Osteoblast (primary cell): ENCODE measurements at places on chromosomes 4 and X.

GRCh38 chr4:2290488-2290887, 28.6 kb upstream of the MXD4 start:
- DNase-seq = peak; percentile 29

GRCh38 chr4:80948141-80948540, 82.4 kb upstream of the BMP3 start:
- DNase-seq = no peak

GRCh38 chrX:45517090-45517973, 316.7 kb upstream of the DIPK2B start:
- DNase-seq = peak; percentile 29

- DNase-seq = peak; percentile 89
Observed at GRCh38 chr4:128776794-128777216, 32.7 kb upstream of the JADE1 start.

DNA sequence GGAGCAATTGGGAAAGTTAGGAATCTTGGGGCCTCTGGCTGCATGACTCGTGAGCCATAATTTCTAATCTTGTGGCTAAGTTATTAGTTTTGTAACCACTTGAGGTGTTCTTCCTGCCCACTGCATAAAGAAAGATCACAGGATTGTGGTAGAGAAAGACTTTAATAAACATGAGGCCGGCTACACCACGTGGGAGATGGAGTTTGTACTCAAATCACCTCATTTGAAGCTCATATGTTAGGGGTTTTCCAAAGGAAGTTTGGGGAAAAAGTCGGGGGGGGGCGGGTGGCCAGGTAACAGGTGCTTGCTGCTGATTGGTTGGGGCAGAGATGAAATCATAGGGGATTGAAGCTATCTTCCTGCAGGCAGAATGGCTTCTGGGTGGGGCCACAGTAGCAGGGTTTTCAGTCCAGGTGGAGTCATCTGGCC, 287.8 kb downstream of the ZNF674 start:
- no peak for DNase-seq

GRCh38 chr4:37827030-37827685, 672 bp downstream of the PGM2 start:
- DNase-seq = peak; percentile 69

DNA sequence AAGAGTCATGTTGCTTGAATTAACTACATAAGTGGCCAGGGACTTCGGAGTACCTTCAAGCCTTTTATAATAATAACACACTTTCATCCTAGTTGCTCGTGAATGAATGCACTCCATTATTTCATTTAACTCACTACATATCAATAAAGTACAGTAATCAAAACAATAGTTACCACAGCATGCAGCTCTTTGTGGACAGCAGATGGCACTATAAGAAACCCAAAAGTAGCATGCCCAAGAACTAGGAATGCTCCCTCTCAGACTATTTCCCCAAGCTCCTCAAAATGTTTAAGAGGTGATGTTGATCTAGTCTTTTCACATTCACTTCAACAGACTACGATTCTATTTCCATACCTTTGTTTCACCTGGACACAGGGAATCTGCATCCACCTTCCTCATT, 500.8 kb upstream of the DIAPH2 start:
- no peak for DNase-seq

GRCh38 chrX:22165732-22166457, 106.8 kb upstream of the CBLL2 start:
- DNase-seq = no peak

DNA sequence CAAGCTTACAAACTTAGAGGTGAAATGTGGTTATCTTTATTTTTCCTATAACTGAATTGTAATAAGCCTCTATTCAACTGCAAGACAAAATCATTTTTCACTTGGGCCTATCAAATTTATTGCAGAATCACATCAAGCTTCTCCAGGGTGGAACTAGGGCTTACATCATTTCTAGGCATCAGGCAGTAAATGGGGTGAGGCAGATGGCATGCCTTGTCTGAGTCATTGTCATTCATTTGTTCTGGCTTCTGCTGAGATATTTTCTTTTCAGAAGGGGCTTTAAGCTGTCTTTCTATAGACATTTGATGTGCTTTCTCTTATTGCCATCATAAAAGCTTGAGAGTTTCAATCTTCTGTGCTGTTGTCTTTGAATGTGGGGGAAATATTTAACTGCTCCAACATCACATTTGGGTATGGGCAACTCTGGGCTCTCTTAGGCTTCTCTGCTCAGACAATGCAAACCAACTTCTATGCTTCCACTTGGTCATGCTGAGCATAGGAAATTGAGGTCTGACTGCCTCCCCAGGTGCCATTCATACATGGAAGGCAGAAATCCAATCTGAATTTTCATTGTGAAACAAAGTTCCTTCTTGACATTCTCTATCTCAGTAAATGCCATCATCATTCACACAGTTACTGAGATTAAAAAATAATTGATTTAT, 225.8 kb upstream of the GIMD1 start:
- DNase-seq = no peak

- DNase-seq = peak; percentile 50
Observed at GRCh38 chr4:74328501-74328900, 20.2 kb downstream of the EPGN start.

DNA sequence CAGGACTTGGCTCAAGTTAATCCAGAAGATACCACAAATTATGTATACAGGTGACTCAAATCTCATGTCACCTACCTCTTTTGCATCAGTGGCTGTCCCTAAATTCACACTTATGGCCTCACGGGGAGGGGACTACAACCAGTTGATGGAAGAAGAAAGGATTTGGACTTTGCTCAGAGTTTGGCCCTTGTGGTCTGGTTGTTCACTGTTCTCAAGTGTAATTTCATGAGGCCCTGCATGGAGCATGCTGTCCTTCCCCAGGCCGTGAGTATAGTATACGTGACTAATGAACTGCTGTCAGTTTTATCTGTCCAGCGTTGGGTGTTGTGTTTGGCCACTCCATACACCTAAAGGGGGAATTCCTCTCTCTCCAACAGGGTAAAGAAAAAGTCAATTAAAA, 27.5 kb upstream of the LSM6 start:
- no peak for DNase-seq

DNA sequence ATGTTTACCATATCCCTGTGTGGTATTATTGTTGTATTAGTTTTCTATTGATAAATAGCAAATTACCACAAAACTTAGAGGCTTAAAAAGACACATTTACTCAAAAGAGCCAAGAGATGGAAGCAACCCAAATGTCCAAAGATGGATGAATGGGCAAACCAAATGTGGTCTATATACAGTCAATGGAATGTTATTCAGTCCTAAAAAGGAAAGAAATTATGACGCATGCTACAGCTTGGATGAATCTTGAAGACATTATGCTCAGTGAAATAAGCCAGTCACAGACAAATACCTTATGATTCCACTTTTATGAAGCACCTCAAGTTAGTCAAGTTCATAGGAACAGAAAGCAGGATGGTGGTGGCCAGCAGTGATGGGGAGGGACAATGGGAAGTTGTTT, 144.7 kb downstream of the QDPR start:
- DNase-seq = no peak

DNA sequence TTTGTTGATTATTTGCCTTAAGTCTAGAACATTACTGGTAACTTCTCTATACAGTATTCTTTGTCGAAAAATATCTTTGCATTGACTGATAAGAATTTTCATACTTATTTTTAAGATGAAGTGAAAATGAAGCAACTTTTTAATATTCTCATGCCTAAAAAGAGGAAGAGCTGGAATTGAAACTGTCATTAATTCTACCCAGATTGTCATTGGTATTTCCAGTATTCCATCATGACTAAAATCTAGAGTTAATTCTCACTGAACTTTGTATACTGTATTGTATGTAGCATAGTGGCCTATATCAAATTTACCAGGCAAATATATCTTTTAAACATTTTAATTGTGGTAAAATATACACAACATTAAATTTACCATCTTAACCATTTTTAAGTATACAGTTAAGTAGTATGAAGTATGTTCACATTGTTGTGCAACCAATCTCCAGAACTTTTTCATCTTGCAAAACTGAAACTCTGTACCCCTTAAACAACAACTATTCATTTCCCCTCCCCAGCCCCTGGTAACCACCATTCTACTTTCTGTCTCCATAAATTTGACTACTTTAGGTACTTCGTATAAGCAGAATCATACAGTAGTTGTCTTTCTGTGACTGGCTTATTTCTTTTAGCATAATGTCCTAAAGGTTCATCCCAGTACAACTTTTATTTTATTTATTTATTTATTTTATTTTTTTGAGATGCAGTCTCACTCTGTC, 24.3 kb upstream of the ZNF41 start:
- no peak for DNase-seq

GRCh38 chr4:87570290-87570805, 38.0 kb upstream of the DSPP start:
- peak; percentile 26 for DNase-seq

- DNase-seq = no peak
Observed at GRCh38 chr4:152352215-152352614, 183.7 kb downstream of the FBXW7 start.

GRCh38 chr4:99610605-99611175, 36.1 kb downstream of the MTTP start:
- no peak for DNase-seq

- DNase-seq = no peak
Observed at GRCh38 chr4:7775396-7775795, 164.3 kb downstream of the AFAP1 start.

DNA sequence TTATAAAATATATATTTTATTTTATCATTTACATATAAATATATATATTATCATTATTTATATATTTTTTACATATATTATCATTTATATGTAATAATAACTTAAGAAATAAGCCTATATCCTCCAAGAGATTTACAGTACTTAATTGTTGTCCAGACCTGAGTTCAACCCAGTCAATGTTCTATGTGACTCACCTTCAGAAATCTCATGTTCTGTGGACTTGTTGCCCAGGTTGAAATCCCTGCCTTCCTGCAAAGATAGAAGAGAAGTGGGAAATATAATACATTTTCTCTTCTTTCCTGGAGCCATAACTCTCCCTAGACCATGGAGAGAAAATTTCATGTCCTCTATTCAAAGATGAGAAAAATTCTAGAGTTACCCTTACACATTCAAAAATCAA, 247.3 kb downstream of the PARM1 start:
- no peak for DNase-seq

GRCh38 chr4:147547314-147548056, 66.6 kb downstream of the EDNRA start:
- no peak for DNase-seq

DNA sequence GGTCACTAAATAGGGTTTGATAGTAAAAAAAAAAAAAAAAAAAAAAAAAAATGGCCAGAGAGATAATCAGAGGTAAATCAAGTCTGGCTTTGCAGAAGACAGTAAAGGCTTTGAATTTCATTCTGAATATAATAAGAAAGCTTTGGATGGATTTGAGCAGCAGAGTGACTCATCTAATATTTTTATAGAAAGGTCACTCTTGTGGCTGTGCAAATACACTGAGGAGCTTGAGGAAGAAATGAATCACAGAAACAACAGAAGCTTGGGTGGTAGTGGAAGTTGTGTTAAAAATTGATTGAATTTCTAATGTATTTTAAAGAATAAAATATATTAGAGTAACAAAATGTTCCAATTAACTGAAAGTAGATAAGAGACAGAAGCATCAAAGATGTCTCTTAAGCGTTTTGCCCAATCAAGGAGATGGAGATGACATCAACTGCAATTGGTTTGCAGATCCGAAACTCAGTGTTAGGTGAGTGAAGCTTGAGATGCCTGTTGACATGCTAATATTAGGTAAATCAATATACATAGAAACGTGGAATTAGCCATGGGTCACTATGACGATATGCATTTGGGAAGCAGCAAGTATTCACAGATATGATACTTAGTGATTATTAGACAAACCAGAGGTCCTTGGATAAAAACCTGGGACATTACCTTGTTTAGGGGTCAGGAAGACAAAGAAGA, 280.5 kb downstream of the GPM6A start:
- DNase-seq = peak; percentile 86

- no peak for DNase-seq
Observed at GRCh38 chr4:81040012-81040659, 9.6 kb downstream of the BMP3 start.

DNA sequence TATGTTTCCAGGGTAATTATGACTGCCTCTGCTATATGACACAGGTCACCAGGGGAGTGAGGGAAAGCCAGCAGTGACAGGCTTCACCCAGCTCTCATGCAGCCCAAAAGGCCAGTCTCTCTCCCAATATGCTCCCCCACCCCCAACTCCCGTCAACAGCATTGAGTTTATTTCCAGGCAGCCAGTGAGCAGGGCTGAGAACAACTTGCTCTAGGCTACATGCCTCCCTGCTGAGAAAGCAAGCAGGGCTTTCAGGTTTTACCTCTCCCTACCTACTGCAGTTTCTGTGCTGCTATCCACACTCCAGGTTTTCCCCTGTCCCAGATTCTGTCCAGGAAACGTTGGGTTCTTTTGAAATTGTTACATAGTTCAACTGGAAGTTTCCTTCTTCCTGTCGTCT, 291.4 kb downstream of the PABPC4L start:
- no peak for DNase-seq

DNA sequence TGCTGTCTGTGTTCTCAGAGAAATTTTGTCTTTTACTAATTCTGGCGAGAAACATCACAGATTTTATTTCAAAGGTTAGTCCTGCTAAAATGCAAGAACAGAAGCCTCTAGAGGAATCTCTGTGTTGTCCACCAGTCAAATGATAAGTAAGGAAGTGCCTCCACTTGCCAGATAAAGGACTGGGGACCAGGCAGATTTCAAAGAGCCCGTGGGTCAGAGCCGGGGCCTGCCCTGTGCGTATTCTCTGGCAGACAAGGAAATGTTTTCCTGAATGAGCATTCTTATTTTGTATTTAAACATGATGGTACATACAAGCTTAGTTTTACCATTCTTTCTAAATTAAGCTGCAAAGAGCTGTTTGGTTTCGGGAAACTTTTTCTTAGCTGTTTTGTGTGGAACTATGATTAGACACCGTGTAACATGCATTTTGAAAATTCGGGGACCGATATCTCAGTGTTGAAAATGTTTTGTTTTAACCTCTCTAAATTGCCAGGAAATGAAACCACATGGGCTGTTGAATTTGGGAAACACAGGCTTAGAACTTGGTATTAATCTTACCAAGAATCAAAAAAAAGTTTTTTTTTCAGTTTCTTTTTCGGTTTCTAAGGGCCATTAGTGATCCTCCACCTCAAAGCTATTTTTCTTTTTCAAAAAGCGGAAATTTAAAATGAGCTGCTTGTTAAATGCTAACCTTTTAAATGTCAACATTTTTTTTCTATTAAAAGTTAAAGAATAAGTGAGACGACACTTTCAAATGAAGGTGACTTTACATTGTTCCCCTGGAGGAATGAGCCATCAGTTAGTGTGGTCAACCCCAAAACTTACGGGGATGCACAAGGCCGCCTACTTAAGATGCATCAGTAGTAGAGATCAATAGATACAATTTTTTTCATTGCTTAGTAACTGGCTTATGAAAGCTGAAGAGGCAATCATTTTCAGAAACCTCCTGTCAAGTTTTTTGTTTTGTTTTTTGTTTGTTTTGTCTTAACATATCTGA, 89.6 kb upstream of the MTM1 start:
- no peak for DNase-seq

DNA sequence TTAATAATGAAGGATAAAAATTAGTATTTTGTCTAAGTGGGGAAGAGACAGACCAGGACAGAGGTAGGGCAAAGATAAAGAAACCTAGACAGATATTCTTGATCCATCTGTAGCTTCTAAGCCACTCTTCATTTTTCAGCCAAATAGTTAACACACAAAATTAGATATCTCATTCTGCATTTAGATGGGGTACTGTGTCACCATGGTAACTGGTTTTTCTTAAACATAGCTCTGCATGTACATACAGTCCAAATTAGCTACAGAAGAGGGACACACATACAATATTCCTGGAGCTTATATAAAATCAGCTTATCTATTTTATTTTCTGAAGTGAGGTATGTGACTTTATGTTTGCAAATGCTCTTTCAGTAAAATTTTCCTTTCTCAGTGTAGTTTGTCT, 393.7 kb downstream of the PPP3CA start:
- no peak for DNase-seq

- no peak for DNase-seq
Observed at GRCh38 chrX:50430917-50431575, 39.6 kb downstream of the DGKK start.
